Stimulated activated CD4-positive, alpha-beta T cell treated with anti-CD3 and anti-CD28 coated beads, Interleukin-4, amount 100 ng/mL, for 4 hours (primary cell): ENCODE measurements at places on chromosomes 5 and 9.
A peak's percentile ranks its signal among the peaks of the same experiment; 100 is the strongest.

DNA sequence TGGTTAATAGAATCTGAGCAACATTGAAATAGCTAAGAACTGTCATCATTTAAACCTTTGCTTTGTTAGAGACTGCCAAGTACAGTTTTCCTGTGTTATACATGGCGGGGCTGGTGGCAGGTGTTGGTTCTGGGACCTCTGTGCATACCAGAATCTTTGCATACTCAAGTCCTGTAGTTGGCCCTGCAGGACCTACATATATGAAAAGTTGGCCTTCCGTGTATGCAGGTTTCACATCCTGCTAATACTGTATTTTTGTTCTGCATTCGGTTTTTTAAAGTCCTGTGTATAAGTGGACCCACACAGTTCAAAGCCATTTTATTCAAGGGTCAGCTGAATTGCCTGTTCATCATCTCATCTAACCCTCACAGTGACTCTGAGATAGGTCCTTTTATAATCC lies 36.4 kb downstream of the LARP1 start:
- no peak for DNase-seq

GRCh38 chr9:95090871-95091577 lies 226.5 kb downstream of the FANCC start:
- DNase-seq = no peak

DNA sequence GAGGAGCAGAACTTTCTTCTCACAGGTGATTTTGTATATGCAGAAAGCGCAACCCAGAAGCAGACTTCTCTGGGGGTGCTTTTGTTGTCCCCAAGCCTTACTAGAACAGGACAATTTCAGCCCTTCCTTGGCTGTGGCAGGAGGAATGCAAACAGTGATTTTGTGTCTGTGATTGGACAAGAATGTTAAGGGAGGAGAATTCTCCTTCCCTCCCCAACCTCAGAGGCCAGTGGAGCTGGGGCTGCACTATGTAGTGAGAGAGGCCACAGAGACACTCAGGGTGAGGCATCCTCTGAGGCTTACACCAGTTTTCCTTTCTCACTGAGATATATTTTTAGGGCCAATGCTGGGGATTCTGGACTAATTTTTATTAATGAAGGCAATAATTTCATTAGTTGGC lies 58.8 kb downstream of the ZNF366 start:
- DNase-seq = no peak

DNA sequence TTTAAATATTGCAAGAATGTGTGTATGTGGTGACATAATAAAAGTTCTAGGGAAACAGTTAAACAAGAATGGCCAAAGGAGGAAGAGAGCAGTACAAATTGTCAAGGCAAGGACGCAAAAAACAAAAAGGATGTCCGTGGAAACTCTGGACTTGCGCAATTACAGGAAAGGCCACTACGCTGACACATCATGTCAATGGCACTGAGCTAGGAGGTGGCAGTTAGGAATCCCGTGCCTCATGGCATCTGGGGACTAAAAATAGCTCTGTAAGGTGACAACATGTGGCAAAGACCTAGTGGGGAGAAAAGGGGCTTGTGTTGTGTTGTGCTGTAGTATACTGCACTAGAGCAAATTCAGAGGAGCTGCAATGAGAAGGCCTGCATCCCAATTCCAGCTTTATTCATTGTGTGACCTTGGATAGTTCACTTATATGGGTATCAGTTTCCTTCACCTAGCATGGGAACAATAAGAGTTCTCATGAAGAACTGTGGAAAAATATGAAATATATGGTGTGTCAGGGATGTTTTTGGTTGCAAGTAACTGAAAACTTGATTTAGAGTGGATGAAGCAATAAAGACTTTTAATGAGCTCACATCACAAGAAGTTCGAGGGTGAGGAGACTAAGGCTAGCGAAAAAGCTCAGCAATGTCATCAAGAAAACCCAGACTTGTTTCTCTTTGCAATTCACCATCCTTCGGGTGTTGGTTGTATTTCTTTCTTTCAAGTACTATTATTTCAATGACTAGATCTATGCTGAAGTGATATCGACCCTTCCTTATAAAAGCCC lies 124.1 kb upstream of the STC2 start:
- no peak for DNase-seq

GRCh38 chr9:127397646-127398274 lies 791 bp downstream of the SLC2A8 start:
- no peak for DNase-seq

DNA sequence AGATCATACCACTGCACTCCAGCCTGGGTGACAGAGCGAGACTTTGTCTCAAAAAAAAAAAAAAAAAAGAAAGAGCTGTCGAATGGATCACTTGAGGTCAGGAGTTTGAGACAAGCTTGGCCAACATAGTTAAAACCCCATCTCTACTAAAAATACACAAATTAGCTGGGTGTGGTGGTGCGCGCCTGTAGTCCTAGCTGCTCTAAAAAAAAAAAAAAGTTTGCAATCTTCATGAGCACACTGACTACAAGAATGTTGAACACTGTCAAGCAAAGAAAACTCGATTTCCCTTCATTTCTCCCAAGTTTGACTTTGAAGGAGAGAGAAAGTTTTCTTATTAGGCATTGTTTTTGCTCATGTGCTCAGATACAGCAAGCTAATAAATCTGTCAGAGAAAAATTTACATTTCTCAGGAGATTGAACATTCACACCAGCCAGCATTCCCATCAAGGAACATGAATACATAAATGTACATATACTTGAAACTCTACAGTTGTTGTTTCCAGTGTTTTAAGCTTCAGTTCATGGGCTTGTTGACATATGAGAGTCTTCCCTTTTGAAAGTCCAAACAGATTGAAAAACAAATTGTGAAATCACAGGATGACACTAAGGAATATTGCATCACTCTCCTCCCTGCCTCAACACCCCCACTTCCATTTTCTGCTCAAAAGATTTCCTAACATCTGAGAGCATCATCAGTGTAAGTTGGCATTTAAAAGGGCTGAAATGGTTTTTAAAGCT lies 81.8 kb downstream of the ARRDC3 start:
- DNase-seq = no peak

- peak; percentile 15 for DNase-seq
These were observed 9.1 kb upstream of the MVB12B start for GRCh38 chr9:126317513-126317912.

- no peak for DNase-seq
These were observed 45.7 kb downstream of the STOM start for GRCh38 chr9:121324316-121324715.

DNA sequence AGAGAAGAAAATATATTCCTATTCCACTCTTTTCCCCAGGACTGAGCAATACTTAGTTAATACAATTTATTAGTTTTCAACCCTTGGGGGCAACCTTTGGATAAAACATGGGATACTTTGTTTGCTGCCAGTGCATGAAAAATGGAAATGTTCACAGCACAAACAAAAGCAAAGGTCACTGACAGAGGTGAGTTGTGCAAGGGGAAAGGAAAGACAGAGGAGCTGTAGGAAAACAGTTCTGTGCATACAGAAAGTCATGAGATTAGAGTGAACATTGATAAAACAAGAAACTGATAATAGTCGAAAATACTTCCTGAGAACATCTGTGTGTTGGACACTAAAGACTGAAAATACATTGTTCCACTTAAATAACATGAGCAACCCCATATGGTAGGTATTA lies 779.8 kb downstream of the TLE4 start:
- no peak for DNase-seq

DNA sequence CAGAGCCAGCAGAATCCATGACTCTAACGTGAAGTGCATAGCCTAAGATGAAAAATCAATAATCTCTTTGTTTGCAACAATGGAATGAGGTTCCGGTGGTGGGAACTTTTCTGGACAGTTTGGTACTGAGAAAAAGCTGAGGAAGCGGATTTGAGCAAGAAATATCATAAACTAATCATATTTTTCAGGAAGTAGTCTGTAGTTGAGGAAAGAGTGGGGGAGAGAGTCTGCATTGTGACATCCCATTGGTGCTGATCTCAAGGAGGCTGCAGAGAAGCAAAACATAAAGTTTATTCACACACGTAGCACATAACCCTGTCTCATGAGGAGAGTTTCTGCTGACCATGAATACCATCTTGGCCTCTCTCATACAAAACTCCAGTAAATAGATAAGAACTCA lies 15.8 kb upstream of the FCHO2 start:
- no peak for DNase-seq

DNA sequence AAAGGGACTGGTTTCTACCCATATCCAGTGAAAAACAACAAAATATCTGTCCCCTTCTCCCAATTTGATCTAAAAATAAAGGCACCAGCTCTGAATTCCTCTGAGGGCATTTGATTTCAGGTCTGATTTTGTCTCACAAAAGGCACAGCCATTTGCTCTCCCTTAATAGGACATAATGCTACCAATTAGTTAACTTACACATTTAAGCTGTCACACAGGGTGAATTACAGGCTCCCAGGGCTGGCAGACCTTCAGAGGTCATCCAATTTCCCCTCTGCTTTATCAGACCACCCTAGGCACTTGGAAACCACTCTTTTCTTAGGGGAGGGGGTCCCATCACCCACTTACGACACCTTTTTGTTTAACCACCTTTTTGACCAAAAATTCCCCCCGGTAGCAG lies 319.9 kb downstream of the SPOCK1 start:
- DNase-seq = no peak

GRCh38 chr5:79613549-79613948 lies 1.3 kb downstream of the TENT2 start:
- no peak for DNase-seq

DNA sequence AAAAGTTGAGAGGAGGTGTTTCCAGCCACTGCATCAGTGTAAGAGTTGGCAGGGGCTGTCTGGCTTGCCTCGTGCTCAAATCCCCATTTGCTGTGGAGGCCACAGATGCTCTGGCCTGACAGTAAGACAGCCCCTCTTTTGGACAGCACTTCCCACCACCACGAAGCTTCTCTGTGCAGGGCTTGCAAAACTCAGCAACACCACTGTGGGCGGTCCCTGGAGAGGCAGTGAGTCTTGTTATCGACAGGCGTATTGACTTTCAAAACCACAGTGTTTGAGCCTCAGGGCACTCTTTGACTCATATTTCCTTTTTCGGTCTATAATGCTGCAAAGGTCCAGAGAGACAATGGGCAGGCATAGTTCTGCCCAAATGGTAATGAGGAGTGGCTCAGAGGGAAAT lies 539.5 kb downstream of the EBF1 start:
- DNase-seq = no peak

- DNase-seq = no peak
These were observed 45.4 kb upstream of the TDRD7 start for GRCh38 chr9:97366476-97366875.

DNA sequence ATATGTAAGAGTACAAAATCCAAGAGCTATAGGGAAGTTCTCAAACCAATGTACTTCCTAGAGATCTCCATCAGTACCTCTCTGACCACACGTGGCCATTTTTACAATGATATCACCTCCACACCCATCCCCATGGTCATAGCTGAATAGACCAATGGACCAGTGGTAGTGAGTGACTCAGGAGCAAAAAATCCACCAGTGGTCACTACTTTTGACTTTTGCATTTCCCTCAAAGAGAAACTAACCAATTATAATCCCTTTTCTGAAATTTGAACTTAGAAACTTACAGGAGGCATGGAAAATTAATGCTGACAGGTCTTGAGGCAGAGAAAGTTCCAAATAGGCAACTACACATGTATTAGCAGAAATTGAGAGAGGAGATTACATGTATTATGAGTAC lies 238.4 kb downstream of the TRPM3 start:
- no peak for DNase-seq

DNA sequence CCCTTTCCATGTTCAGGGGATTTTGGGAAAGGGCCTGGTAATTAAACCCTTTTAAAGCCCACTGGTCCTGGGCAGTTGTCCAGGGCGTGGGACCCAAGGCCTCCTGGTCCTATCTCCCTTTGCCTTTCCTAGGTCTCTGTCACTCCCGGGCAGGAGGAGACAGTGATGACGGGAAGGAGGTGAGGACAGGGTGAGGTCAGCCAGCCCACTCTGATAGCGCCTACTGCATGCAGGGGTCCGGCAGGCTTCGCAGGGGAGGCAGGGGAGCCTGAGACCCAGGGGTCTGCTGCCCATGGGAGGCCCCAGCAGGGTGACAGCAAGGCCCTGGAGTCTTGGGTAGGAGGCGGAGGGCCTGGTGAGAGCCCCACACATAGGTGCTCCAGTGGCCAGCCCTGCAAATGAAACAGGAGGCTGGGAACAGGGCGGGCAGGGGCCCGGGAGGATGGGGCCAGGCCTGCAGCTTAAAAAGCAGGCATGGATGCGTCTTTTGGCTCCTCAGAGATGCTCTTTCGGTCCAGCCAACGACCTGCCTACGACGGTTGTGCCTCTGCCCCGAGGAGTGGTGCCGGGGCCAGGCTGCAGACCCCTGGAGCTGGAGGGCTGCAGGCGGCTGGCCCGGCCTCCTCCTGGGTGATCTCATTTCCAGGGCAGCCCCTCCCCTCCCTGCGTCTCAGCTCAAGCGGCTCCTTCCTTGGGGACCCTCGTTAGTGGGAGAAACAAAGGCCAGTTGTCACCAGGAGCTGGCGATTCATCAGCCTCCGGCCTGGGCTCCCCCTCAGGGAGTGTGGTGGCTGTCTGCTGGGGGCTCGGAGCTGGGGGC lies 6.7 kb upstream of the RXRA start:
- no peak for DNase-seq

DNA sequence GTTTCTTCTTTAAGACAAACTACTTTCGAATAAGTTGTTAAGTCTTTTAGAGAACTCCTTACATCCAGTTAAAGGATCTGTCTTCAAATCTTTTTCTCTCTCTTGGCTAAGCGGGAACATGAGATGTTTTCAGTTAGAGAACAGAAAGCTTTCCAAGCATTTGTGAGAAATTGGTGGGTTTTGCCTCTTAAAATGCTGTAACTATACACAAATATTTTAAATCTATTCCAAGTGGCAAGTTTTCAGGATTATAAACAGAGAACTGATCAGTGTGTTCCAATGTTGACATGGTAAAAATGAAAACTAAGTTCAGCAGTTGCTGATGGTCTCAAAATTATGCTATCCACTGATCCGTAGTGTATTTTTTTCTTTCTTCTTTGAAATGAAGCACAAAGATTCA lies 100.4 kb downstream of the EBF1 start:
- no peak for DNase-seq

DNA sequence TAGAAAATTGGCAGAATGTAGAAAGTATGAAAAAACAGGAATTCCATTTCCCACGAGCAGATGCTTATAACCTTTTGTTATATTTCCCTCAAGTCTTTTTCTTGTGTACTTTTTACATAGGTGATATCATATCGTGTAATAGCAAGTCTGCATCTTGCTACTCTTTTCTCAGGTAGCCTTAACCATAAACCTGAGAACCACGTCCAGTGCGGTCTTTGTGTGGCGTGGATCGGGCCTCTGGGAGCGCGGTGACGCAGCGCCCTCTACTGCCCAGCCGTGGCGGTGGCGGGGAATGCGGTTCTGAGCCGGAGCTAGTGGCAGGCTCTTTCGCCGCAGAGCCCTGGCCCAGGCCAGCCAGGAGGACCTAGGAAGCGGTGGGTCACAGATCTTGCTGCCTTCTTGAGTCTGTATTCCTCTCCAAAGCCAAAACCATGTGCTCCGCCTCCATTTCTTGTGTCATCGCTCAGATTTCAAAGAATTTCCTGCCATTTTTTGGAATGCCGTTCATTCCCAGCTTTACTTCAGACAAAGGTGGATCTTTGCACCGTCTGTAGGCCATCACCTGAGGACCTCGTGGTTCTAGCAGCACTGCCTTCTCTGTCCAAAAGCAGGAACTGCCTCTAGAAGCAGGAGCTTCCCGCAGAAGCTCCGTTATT lies 71.9 kb downstream of the MVB12B start:
- peak; percentile 72 for DNase-seq
